ENCODE measurements at places on chromosomes 1 and 21. TPM values are rescaled to one million over a fixed set of nuclear protein-coding genes. Genes with fewer than 3 reads are reported as not detected.
A peak's percentile ranks its signal among the peaks of the same experiment; 100 is the strongest.

The PKNOX1 gene
- 26.9 TPM for total RNA-seq

The PDE9A gene
- total RNA-seq, result 16.6 TPM

The IQCC gene
- total RNA-seq, result 5.0 TPM

The OR10Z1 gene
- not detected for total RNA-seq

The FAM72C gene
- total RNA-seq, result 16.9 TPM

The FCGR2B gene
- not detected for total RNA-seq

The ERMAP gene
- total RNA-seq, result 4.8 TPM

The KIF14 gene
- total RNA-seq, result 14.9 TPM

The NGF gene
- not detected for total RNA-seq

The PADI1 gene
- total RNA-seq, result not detected

The AADACL4 gene
- total RNA-seq, result not detected

The PEX11B gene
- total RNA-seq, result 22.1 TPM

The NCMAP gene
- not detected for total RNA-seq

The DNASE2B gene
- not detected for total RNA-seq

The CD52 gene
- 237 TPM for total RNA-seq

GRCh38 chr1:201946224-201946908 is at the start of gene LMOD1:
LMOD1 (minus strand) TSS chr1:201946548; CDS start chr1:201946340, 208 bp downstream.
- DNase-seq, result no peak

DNA sequence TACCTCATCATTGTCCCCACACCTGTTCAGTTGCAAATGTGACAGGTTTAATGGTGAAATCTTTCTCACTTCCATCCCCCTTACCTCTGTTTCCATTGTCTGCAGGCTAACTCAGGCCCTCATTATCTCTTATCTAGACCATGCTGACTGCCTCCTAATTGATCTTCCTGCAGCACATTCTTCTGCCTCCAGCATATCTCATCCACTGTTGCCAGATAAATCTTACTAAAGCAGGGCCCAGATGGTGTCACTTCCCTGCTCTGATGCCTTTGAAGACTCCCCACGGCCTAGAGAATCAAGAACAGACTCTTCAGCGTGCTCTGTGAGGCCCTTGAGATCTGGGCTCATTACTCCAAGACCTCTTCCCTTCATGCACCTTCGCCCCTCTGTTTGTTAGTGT is 230.1 kb downstream of the DUSP10 start:
- no peak for DNase-seq

GRCh38 chr1:33121728-33122127 is 40.8 kb downstream of the AZIN2 start:
- DNase-seq, result peak; percentile 0

DNA sequence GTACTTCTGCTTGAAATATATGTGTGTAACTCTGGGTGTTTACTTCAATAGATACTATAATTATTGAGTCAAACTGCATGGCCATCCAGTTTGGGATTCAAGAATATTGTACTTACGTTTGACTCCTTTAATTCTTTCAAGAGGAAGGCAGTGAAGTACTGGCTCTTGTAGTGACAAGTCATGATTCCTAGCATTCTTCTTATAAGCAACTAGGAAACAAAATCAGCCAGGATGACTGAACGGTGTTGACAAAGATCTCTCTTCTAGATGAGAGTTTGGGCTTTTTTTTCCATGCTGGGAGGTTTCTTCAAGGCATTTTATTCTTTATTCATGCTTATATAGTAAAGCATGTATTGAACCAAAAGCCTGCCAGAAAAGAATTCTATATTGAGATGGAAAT is 58.3 kb downstream of the CLEC20A start:
- no peak for DNase-seq

GRCh38 chr1:198893141-198893540 is 254.3 kb downstream of the PTPRC start:
- no peak for DNase-seq

- DNase-seq, result no peak
These were observed 178.5 kb upstream of the GALNT2 start for GRCh38 chr1:229888561-229889001.

GRCh38 chr1:31704271-31705079 is 658 bp upstream of the COL16A1 start:
- DNase-seq, result no peak

DNA sequence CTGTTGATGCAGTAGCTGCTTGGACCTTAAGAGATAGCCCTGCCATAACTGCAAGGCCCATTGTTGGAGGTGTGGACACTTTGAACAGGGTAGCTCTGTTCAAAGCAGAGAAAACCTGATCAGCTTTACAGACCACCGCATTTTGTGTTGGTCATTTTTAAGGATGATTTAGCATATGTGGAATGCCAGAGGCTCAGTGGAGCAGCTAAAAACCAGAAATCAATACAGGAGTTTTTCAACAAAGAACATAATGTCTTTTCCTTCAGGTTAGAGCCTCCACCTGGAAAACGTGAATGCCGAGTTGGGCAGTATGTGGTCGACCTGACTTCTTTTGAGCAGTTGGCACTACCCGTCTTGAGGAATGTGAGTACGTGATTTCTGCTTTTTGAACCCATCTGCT is 5.7 kb downstream of the NTPCR start:
- DNase-seq, result no peak

GRCh38 chr1:85307987-85308832 is 31.8 kb upstream of the BCL10 start:
- DNase-seq, result peak; percentile 24

- DNase-seq, result no peak
These were observed 167.8 kb downstream of the PIGK start for GRCh38 chr1:77051425-77051824.

GRCh38 chr1:5628416-5628815 is 363.8 kb downstream of the NPHP4 start:
- no peak for DNase-seq

DNA sequence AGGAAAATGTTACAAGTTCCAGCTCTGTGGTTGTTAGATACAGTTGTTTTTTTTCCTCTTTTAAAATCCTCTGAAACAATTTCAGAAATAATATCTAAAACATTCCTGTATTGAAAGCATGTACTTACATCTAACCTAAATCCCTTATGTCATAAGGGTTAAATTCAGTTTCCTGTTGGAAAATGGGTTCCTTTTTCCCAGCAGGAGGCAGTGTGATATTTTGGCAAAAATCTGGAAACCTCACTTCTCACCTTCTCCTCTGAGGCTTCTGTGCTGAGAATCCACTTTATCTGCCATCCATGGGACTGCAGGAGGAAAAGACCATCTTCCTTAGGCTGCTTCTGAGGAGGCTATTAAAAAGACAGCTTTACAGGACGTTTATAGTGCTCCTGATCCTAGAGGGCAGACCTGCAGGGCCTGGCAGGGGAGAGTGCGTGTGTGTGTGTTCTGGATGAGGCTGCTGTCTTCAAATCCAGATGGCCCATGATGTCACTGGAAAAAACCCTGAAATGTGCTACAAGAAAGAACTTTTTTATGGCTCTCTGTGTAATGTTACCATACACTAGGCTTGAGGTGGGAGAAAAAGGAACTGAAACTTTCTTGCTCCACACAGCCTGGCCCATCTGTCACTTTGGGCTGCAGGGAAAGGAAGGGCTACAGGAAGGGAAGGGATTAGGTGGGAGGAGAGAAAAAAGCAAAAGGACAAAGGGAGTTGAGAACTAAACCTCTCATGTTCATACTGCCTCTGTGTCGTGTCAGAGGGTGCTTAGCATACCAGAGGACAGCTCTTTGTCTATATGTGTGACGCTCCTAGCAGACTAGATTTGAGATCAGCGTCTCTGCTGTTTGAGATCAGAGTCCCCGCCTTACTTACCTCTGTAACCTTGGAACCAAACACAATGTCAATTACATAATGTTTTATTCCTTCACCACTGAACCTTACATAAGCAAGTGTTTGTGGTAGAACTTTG is 379.2 kb upstream of the SPAG17 start:
- no peak for DNase-seq

GRCh38 chr1:158334526-158335212 is 3.3 kb upstream of the CD1B start:
- DNase-seq, result no peak

GRCh38 chr1:245512980-245513578 is 358.3 kb downstream of the KIF26B start:
- no peak for DNase-seq

DNA sequence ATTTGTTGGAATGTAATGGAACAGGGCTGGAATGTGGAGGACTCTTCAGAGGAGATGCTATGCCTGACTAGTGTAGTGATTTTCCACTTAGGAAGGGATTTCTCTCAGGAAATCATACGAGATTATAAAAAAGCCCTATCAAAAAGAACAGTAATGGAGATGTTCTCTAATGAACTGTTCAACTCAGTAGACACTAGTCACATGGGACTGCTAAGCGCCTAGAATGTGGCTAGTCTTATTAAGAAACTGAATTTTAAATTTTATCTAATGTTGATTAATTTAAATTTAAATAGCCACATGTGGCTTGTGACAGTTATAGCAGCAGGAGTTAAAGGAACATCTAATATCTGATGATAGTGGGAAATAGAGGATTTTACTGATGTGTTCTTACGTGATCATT is 94.0 kb downstream of the SLC35F3 start:
- DNase-seq, result no peak

DNA sequence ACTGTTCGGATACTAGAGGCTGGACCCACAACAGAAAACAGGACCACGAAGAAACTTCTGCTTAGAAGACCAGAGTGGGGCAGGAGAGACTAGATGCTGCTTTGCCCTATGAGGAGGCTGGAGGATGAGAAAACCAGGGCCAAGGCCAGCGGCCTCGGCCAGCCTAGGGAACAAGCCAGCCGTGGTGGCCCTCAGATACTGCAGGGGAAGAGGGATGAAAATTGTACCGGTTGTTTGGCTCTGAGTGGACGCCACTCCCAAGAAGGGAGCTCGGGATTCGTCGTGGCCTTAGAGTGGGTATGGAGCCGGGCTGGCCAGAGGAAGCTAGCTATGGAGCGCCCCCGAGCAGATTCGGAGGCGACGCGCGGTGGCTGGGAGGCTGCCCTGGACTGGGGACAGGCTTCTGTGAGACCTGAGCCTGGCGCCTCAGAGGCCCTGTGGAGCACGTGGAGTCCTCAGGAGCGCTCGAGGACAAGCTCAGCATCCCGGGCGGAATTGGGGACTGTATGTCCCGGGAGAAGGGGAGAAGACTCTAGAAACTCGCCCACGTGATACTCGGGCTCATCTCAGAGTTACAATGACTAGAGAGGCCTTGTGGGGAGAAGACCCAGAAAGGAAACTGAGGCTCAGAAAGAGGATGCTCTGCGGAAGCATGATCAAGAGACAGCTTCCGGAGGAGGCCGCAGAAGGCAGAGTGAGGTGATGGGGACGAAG is 2.8 kb downstream of the PRRX1 start:
- no peak for DNase-seq

GRCh38 chr1:14160781-14161180 is 437.7 kb upstream of the KAZN start:
- no peak for DNase-seq

GRCh38 chr1:180231936-180232335 is 1.9 kb downstream of the LHX4 start:
- no peak for DNase-seq

GRCh38 chr1:19365721-19366120 is 53.6 kb downstream of the SLC66A1 start:
- no peak for DNase-seq

DNA sequence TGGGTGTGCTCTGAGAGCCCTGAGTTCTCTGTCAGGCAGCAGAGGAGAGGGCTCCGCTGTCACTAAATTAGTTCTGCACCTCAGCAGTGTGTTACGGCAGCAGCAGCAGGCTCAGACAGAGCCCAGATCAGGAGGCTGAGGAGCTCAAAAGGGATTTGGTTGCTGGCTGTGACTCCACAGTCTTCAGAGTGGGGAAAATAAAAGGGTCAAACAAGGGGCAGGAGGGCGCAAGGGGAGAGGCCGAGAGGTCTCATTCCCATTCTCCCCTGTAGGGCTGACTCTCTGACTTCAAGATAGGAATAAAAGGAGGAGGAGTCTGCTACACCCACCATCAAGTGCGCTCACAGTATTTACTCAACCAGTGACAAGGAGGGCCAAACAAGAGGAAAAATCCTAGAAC is 9.2 kb upstream of the SLC45A3 start:
- DNase-seq, result no peak

- no peak for DNase-seq
These were observed 87.8 kb downstream of the GLUL start for GRCh38 chr1:182303778-182304177.

DNA sequence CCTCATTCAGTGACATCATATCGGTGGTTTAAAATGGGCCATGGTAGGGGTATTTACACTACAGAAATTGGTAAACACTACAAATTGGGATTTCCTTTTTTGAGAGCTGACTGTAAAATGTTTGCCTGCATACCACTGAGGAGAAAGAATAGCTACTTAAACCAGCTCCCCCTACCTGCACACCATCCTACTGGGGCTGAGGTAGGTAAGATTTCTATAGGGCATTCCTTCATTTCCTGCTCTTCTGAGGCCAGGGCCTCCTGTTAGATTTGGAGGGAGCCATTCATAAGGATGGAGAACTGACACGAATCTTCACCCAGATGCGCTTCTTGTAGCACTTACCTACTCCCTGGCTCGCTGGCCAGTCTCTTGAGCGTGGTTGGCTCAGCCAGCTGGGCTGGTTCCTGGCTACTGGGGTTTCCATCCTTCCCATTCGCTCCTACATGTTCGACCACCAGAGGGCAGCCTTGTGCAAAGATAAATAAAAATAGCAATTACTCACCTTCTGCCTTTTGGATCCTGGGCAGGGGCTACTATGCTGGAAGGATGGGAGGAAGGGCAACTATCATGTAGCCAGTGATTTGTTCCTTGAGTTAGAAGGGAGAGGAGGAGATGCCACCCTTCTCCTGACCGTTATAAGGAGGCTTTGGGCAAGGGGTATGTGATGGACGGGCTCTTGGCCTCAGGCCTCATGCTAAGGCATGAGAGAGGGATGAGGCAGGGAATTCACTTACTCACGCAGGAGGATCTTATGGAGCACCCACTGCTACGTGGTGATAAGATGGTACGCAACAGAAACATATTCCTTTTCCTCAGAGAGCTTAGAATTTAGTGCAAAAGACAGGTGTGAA is 10.7 kb downstream of the OPTC start:
- DNase-seq, result peak; percentile 64

DNA sequence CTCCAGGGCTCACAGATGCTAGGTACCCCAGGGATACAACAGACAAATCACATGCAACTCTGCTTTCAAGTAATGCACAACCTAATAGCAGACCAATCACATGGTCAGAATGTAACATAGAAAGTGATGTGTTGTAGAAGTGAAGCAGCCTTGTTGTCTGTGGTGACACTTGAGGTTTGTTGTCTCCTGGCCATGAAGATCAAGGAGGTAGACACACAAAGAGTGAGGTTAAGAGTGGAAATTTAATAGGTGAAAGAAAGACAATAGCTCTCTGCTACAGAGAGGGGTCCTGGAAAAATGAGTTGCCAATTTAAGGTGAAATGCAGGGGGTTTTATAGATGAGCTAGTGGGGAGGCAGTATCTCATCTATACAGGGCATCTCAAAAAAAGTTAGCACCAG is 2.5 kb upstream of the TMEM9 start:
- DNase-seq, result no peak

- no peak for DNase-seq
These were observed 283.3 kb downstream of the CAMTA1 start for GRCh38 chr1:7068552-7068951.

DNA sequence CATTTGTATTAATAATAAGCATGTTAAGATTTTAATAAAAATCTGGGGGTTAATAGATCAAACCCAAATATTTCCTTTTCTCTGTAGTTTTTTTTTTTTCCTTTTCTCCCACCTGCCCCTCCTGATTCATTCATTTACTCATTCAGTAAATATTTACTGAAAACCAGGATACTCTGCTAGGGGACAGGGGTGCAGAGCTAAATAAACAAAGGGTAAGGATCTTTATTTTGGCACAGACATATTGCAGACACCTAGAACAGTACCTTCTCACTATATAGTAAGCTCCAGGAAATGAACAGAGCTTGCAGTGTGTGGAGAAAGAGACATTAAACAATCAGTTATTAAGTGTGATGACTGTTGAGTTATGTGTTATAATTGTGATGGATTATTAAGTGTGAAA is 60.9 kb downstream of the AK5 start:
- no peak for DNase-seq

GRCh38 chr1:9476790-9477463 is 62.3 kb upstream of the SLC25A33 start:
- DNase-seq, result no peak

Measured in activated T-helper 2 cell treated with anti-CD3 and anti-CD28 coated beads, Interferon-gamma antibody, Interleukin-2, Interleukin-4, amounts not matched to agents 10 μg/mL and 5 μg/mL and 100 μg/mL, durations not matched to agents 14 hours and 24 hours and 36 hours (primary cell).